NCI-H69 (cell line): ENCODE measurements at places on chromosomes 7 and 10.

DNA sequence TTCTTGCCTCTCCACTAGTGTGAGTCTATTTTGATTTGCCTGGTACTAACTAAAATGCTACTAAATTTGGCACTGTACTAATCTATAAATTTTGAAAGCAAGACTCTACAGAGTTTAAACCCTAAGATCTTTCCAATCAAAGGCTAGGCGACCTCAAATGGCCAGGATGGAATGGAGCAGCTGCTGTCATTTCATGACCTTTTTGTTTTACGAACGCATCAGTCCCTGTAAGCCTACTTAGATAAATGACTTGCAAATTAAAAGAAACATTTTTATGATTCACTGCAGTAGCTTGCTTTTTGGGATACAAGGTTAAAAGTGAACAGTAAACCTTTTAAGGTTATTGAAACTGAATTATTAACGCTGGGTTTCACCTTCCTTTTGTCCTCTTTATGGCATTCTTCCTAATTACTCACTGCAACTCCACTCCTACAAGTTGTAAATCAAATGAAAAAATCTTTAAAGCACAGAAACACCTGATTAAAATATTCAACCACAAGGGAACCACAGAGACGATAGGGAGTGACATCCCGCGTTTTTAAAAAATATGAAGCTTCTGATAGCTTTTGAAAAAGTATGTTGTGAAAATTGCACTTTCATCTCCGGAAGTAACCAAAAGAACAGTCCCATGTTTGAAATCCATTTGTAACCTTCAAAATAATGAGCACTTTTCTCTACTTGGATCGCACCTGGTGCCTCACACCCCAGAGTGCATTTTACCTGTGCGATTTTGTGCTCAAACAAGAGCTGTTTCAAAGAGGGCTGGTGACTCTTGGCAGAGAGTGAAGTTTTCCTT is 595.1 kb downstream of the PARD3 start:
- peak; percentile 88 for DNase-seq

- peak; percentile 29 for DNase-seq
Observed at GRCh38 chr7:113810080-113810744, 108.6 kb downstream of the PPP1R3A start.

GRCh38 chr10:119917777-119918176 is 25.2 kb downstream of the SEC23IP start:
- no peak for DNase-seq

DNA sequence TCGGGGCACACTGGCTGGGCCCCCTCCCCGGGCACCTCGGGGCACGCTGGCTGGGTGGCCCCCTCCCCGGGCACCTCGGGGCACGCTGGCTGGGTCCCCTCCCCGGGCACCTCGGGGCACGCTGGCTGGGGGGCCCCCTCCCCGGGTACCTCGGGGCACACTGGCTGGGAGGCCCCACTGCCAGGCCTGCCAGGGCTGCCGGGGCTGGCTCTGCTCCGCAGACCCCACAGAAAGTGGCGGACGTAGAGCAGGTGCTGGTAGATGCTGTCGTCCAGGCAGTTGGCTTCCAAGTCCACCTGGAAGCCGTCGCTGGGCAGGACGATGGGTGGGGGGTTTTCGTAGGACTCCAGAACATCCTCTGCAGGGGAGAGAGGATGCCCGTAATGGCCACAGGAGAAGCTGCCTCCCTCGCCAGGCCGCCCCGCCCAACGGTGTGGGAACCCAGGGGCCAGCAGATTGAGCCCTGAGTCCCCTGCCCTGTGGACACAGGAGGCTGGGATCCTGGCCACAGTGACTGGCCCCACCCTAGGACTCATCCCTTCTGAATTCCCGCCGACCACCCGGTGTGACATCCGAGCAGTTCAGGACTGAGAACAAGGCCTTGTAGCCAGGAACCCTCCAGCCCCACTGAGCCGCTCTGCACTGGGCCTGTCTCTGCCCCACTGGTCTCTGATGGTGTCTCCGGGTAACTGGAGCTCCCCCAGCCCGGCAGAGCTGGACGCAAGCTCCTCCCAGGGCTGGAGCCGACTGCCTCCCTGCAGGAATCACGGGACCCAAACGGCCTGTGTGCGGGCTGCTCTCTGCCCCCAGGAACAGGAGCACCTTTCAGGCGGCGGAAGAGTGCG is 28.2 kb downstream of the AP5Z1 start:
- DNase-seq, result no peak

DNA sequence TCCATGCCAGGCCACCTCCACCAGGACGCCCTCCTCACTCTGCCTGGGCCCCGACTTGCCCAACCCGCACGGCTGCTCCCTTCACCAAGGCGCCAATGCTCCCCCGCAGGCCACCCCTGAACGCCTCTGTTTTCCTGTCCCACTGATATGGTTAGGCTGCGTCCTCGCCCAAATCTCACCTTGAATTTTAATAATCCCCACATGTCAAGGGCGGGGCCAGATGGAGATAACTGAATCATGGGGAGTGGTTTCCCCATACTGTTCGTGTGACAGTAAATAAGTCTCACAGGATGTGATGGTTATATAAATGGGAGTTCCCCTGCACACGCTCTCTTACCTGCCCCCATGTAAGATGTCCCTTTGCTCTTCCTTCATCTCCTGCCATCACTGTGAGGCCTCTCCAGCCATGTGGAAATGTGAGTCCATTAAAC is 29.8 kb downstream of the RSU1 start:
- DNase-seq, result no peak

DNA sequence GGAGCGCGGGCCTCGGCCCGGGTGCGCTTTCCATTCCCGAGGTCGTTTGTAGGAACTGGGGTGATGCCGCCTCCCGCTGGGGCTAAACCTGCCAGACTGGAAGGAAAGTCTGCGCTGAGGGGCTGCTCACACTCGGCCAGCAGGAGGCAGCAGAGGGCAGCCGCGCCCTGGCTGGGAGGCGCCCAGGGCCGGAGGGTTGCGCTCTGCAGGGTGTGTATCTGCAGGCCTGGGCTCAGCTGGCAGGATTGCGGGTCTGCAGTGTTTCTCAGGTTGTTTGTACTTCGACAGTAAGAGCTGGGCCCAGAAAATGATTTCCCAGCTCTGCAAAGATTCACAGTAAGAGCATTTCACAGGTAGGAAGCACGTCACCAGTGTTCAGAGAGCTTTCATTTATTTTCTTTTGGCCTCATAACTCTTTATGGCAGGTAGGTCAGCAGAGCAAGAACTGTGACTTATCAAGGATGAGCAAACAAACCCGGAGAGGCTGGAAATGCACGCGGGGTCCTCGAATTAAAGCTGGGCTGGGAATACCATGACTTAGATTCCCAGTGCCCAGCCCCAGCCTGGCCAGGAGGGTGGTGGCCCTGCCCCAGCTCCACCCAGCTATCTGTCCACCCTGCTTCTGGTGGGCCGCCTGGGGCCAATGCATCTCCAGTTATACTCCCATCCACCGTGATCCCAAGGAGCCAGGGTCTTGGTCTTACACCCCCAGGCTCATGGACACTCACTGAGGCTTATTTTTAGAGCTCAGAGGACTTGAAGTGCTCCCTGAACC is 15.2 kb upstream of the PPP2R2D start:
- peak; percentile 2 for DNase-seq

- DNase-seq, result no peak
Observed at GRCh38 chr10:3425261-3425660, 252.7 kb upstream of the PITRM1 start.

GRCh38 chr7:140404565-140405065 is 757 bp downstream of the RAB19 start:
- peak; percentile 60 for DNase-seq
